ENCODE measurements at places on chromosomes 1 and 21. TPM values are rescaled to one million over a fixed set of nuclear protein-coding genes. Genes with fewer than 3 reads are reported as not detected.

LCE1A gene
- not detected for total RNA-seq

C1orf226 gene
- total RNA-seq = 6.5 TPM

SERPINC1 gene
- total RNA-seq = 2,875 TPM

S100A7 gene
- not detected for total RNA-seq

C1orf116 gene
- 0.42 TPM for total RNA-seq

ASCL5 gene
- not detected for total RNA-seq

PLPPR4 gene
- total RNA-seq = not detected

CRB1 gene
- total RNA-seq = not detected
